Right renal pelvis (tissue), 4 donors: ENCODE measurements at places on chromosomes 4 and X. TPM values are rescaled to one million over a fixed set of nuclear protein-coding genes. Genes with fewer than 3 reads are reported as not detected.

- DNase-seq: no peak
Measured at GRCh38 chr4:738781-739280, 33.2 kb downstream of the PCGF3 start.

DNA sequence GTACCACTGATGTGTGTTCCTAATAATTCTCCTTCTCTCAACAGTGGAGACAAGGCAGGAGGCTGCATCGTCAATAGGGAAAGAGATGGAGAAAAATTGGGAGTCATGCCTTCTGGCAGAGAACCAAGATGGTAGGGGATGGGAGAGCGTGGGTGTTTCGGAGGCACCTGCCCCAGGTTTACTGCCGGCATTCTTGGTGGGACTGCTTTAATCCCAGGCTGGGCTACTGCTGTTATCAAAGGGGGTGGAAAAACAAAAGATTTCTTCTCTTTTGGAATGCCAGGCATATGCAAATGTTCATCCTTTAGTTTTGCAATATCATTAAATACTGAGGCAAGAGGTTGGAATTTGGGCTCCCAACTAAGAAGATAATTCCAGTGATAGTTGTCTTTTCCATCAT is 257.0 kb downstream of the DCHS2 start:
- DNase-seq: no peak

- DNase-seq: no peak
Measured at GRCh38 chrX:46791927-46792809, 33.2 kb upstream of the SLC9A7 start.

DNA sequence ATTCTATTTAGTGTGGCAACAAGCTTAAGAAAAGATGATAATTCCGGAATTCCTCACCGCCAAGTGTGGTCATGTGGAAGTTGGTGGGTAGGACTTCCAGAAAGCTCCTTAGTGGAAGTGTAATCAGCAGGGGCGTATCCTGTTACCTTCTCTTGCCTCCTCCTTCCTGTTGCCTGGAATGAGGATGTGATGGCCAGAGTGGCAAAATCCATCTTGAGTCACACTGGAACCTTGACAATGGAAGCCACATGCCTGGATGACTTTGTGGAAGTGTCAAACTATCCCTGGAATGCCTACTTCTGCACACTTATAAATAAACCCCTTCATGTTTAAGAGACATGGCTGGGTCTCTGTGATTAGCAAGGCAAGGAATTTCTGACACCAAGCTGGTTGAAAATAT is 191.0 kb downstream of the PRDM5 start:
- no peak for DNase-seq

DNA sequence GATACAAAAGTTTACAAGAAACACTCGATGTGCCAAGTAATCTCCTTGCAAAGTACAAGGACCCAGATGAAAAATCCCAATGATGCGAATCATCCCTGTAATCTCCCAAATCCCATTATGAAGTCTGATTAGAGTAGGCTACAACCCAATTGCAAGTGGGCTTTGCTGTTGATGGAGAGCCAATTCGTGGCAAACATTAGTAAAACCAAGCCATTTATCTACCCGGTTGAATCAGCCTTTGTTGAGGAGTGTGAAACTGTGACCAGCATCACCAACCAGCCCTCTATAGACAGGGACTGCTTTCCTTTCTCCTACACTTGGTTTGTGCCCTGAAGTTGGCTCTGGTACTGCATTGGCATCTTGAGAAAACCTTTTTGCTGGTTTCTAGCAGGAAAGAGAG is 1.2 kb upstream of the PRPS2 start:
- no peak for DNase-seq

DNA sequence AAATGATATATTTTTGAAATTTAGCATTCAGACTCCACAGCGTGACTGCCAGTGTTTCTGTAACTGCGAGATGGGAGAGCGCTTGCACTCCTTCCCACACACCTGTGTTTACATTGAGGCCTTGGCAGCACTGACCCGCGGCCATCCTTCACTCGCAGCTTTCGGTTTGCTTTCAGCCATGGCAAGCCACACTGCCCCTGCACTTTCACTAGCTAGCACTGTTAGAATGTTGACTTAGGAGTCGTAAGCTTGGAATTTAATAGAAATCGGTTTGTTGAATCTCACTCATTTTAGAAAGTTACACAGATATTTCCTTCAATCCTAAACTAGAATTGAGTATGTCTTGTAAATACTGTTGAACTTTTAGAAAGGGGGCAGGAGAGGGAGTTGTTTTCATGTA is 136.2 kb downstream of the CFAP299 start:
- DNase-seq: peak; percentile 53

- DNase-seq: no peak
Measured at GRCh38 chr4:126752126-126752525, 880.6 kb upstream of the INTU start.

- no peak for DNase-seq
Measured at GRCh38 chr4:123361195-123361861, 35.3 kb upstream of the SPRY1 start.

GRCh38 chr4:93061826-93062225 is 758.1 kb downstream of the GRID2 start:
- no peak for DNase-seq

DNA sequence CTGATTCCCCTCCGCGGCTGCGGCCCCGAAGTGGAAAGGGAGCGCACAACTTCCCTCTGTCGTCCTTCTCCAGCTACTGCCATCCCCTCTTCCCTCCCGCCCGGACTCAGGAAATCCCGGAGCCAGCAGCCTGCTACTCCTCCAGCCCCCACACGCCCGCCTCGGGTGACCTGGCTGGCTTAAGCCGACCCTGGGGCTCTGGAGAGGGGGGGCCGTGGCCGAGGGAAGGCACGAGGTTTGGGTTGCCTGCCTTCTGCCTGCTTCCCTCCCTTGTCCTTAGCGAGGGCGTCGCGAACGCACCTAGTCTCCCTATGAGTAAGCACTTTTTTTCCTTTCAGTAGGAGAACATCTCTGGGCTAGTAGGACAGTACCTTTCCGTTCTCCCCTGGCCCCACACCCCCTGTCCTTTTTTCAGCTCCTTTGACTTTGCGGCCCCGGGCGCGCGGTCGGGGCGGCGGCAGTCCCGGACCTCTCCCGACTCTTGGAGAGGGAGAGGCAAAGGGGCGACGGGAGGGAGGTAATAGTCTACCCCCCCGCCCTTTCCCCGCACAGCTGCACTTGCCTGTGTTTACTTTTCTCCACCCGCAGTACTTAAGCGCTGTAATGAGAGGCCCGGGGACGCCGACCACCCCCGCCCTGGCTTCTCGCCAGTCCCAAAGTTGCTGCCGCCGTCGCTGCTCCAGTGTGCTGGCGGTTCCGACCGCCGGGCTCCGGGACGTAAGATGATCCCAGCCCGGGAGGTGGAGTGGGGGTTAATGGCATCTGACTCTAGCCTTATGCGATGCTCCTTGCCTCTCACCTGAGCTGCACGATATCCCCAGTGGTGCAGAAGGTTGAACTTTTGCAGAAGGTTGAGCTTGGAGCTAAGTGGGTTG is 868 bp downstream of the PLS3 start:
- no peak for DNase-seq

GRCh38 chrX:16814597-16814996 is 28.3 kb downstream of the TXLNG start:
- no peak for DNase-seq

DNA sequence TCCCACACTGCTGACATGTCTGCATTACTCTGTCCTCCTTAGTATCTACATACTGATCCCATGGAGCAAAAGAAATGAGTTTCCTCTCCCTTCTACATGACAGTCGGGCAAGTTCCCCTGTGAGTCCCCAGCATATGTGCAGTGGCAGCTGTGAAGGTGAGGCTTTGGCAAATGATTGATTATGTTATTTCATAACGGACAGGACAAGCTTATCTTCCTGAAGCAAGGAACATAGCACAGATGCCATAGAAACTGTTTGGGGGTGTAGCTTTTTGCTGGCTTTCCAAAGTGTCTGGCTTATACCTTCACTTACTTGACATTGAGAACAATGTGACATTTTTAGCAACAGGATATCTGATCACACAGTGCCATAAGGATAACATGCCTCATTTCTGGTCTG is 136.8 kb upstream of the PDLIM3 start:
- no peak for DNase-seq

DNA sequence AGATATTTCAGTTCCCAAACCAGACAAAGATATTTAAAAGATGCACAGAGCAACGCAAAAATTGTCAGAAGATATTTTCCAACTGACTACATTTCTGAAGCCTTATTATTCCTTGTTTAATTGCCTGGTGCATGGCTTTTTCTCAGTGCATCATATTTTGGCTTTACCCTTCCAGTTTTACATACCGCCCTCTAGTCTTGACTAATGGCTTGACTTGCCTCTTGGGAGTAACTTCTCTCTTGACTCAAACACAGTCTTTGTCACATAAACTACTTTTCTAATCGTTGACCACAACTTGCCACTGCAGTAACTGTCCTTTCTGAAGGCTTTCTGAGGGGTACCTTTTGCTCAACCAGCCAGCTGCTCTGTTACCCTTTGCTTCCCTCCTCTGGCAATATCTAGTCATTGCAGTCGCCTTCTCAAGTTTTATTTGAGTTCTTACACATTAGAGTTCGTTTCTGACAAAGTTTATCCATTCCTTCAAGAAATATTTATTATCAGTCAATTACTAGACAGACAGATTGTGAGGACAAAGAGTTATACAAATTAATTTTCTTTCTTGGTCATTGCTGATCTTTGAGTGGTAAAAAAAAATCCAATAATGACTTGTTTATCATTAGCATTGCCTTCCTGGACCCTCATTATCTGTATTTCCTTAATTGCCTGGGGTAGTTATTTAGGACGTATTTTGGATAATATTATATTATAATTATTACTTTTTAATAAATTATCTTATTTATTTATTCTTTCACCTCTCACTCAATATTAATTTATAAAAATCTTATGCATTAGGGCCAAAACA is 506.9 kb upstream of the PCDH10 start:
- DNase-seq: peak; percentile 30

- DNase-seq: no peak
Measured at GRCh38 chrX:38277136-38277535, 50.2 kb downstream of the RPGR start.

The FGFBP1 gene
- 0.14 TPM for polyA plus RNA-seq

The HTT gene
- 32.6 TPM for polyA plus RNA-seq

The TMPRSS11F gene
- not detected for polyA plus RNA-seq

The PNMA5 gene
- 0.41 TPM for polyA plus RNA-seq

The STARD8 gene
- polyA plus RNA-seq: 19.7 TPM
